HTR-8/SVneo (cell line): ENCODE measurements at places on chromosomes 16 and 17.

- DNase-seq: peak; percentile 97
Observed at GRCh38 chr17:17839791-17840707, 3.3 kb upstream of the SREBF1 start.

DNA sequence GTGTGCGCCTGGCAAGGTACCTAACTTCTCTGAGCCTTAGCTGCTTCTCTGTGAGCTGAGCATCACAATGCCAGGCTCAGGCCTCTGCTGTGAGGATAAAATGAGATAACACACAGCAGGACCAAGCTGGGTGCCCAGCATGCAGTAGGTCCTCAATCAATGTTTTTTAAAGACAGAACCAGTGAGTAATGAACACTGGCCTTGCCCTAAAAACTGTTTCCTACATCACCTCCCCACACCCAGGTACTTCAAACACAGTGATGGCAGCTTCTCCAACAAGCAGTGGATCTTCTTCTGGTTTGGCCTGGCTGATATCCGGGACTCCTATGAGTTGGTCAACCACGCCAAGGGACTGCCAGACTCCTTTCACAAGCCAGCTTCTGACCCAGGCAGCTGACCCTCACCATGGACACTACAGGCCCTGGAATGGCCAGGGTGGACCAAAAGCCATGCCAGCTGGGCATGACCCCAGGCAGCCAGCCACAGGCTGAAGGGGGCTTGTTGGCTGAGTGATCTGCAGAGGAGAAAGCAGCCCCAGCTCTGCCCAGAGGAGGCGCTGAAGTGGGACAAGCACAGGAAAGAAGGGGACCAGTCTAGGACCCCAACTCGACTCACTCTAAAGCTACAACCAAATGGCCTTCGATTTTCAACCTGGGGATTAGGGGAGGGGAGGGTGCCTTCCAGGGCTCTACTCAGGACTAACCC lies 3.9 kb downstream of the NAGS start:
- no peak for DNase-seq

- DNase-seq: no peak
Observed at GRCh38 chr16:14496047-14496770, 133.9 kb downstream of the PARN start.

GRCh38 chr17:58741121-58741625 lies 14.5 kb upstream of the PPM1E start:
- no peak for DNase-seq

- DNase-seq: peak; percentile 59
Observed at GRCh38 chr16:57167953-57168352, 17.9 kb downstream of the PSME3IP1 start.

- DNase-seq: no peak
Observed at GRCh38 chr16:23852794-23853562, 17.2 kb downstream of the PRKCB start.

DNA sequence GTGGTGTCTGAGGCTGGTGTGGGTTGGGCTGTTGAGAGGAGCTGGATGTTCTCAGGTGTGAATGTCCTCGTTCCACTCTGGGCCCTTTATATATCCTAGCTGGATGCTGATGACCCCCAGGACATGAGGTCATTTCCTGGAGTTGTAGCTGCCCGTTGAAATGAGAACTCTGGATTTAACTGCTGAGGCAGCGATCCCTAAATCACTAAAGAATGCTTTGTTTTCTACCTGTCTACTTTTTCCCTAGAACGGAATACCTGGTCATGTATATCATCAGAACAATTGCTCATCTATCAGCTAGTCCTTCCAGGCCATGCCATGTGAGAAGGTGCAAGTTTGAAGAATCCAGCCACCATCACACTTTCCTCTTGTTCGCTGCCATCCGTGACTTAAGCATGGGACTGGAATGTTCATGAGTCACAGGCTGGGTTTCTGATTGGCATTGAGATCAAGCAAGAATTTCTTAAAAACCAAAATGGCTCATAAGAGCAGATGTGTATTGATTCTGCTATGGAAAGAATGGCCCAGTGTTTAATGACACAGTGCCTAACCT lies at the start of gene KRTAP2-3:
TSS of gene KRTAP2-3 (minus strand) at position 63 of the 553 bp plus-strand sequence. CDS start 64 bp downstream, outside the sequence.
- DNase-seq: peak; percentile 68

GRCh38 chr17:78777881-78778280 lies 4.2 kb downstream of the CYTH1 start:
- DNase-seq: no peak

DNA sequence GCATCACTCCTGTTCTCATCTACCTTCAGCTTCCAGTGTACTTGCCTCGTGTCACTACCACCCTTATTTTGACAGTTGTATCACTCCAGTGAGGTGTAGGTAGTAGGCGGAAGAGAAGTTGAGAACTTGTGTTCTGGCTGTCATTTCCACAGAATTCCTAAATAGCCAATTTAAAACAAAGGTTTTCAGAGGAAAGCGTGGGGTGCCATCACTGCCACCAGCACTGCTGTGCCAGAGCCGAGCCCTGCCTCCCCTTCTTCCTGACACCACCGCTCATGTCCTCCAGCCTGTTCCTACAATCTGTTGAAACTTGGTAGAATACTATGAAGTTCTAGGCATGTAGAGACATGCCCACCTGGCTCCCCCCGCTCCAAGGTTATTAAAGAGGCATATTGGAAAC lies 215.8 kb downstream of the TANC2 start:
- DNase-seq: no peak

GRCh38 chr17:40857535-40857934 lies 9.5 kb downstream of the KRT12 start:
- no peak for DNase-seq

DNA sequence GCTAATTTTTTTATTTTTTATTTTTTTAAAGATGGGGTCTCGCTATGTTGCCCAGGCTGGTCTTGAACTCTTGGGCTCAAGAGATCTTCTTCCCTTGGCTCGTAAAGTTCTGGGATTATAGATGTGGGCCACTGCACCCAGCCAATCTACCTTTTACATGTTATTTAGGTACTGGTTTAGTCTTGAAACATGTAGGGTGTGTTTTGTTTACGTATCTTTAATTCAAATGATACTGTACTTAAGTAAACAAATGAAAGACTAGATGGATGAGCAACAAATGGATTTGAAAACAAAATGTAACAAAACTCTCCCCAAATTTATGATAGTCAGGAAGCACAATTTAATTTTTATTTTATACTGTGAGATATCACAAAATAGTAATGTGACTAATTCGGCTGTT lies 207.7 kb downstream of the LGALS9B start:
- no peak for DNase-seq

DNA sequence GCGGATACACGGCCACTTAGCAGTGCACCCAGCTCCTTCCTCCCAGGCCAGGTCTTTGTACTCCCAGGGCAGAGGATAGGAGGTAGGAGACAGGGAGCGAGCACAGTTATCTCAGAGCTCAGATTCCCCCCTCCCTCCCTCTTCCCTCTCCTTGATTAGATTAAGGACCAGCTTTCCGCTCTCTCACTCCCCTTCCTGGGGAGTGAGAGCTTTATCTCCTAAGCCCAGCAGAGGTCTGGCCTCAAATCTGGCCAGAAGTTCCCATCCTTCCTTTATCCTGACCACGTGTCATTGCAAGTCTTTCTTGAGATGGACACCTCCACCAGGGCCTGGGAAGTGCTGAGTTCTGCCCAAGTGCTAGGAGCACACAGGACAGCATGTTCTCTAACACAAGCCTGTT lies 5.1 kb downstream of the ARL4D start:
- DNase-seq: no peak

DNA sequence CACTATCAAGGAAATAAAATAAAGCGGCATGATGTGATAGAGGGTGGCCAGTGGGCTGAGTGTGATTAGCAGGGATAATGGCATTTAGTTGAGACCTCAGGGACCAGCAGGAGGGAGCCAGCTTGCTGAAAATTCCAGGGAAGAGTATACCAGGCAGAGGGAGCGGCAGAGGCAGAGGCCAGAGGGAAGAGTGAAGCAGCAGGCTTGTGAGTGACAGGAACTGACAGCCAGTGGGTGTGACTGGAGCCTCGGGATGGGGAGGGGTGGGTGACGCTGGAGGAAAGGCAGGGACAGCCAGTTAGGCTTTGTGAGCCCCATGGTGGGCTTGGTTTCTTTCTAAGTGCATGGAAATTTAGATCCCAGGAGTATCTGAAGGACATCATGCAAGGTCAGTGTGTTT lies 209.7 kb upstream of the CACNG3 start:
- no peak for DNase-seq

- no peak for DNase-seq
Observed at GRCh38 chr17:31433091-31433790, 41.8 kb downstream of the RAB11FIP4 start.

GRCh38 chr17:70013911-70014310 lies 61.1 kb upstream of the KCNJ16 start:
- no peak for DNase-seq

GRCh38 chr17:77709594-77709993 lies 248.9 kb upstream of the TNRC6C start:
- no peak for DNase-seq

DNA sequence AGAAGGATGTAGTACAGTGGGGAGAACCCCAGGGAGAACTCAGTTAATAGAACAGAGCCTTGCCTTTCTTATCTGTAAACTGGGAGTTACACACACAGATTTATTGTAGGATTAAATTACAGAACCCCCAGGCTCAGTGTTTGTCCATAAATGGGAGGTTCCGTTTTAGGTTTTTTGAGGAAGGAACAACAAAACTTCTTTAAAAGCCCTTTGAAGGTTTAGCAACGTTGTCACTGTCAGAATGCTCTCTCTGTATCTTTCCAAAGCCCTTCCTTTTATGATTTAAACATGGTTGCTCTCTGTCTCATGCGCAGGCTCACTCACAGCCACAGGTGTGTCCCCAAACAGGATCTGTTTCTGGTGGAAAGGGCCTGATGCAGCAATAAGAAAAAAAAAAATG lies 9.4 kb upstream of the GNA13 start:
- DNase-seq: no peak

DNA sequence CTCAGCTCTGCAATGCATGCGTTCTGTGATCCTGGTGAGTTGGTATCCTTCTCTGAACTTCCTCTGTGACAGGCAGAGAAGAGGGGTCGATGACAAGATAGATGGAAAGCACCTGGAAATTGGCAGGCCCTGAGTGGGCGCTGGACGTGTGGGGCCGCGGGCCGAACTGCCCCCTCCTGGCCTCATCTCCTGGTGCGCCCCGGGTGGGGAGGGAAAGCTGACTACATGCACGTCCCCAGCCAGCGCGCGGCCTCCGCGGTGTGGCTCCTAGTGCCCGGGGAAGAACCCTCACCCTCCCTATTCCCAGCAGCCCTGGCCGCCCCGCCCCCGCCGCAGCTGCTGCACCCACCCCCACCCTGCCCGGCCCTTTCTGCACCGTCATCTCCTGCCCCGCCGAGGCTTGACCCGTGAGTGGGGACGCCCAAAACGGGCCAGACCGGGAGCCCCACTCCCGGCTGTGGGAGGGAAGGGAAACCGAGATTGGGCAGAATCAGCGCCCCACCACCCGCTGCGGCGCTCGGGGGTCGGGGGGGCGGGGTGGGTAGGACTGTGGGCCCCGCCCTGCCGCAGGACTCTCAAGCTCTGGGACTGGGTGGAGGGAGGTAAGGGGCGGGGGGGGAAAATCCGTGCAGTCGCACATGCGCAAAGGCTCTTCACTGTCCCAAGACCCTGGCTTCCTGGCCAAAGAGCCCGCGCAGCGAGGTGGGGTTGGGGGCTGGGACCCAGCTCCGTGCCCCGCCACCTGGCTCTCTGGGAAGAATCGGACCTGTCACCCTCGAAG lies at the start of gene NOL3:
TSS of gene NOL3 (plus strand) at position 371 of the 781 bp plus-strand sequence.
- DNase-seq: peak; percentile 91

DNA sequence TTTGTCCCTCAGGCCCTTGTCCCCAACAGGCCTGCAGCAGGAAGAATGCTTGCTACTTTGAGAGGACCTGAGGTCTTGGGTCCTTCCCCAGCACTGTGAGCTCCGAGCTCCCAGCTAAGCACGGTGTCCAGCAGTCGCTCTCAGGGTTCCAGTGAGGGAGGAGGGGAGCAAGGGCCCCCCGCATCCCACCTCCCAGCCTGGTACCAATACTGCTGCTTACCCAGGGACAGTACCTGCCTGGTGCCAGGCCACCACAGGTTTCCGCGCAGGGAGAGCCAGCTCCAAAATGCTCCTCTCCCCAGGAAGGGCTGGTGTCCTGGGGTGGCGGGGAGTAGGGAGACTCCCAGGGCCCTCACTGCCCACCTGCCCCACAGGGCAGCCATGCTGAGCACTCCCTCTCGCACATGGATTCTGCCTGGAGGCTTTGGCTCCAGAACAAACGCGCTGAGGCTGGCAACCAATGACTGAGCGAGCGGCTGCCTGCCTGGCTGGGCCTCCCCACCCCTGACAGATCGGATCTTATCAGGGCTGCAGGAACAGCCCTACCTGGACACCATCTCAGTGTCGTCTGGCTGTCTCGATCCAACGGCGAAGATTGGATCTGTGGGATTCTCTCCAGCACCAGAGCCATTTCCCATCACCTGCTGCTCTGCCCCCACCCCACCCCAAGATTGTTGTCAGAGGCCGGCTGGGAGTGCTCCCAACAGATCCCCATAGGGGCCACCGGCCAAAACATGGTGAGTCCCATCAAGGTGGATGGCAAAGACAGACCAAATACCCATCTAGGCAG lies 2.4 kb downstream of the DOK4 start:
- no peak for DNase-seq

GRCh38 chr16:47664653-47665325 lies 203.7 kb downstream of the PHKB start:
- DNase-seq: no peak

DNA sequence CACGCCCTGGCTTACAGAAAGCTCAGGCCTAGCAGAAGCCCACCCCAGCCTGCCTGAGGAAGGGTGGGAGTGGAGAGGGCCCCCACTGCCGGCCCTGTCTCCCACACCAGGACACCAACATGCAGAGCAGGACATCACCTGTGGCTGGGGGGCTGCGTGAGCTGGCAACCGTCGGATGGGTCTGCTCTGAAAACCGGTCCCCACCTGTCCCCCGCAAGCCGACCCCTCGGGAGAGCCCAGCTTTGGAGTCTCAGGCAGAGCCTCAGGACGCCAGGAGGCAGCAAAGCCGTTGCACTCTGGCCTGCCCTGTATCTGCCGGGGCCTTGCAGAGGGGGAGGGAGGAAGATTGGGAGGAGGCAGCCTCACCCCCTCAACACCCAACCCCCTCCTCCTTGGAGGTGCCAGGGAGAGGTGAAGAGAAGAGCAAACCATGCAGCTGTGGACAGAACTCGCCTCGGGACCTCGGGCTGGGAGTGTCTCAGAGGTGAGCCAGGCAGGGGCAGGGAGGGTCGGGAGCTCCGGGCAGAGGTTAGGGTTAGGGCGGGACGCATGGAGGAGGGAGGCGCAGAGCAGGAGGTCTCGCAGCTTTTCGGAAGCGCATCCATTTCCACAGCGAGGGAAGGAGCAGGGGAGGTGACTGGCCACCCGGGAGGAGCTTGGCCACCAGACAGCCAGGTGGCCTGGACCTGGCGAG lies 30.4 kb upstream of the ZC3H18 start:
- no peak for DNase-seq

DNA sequence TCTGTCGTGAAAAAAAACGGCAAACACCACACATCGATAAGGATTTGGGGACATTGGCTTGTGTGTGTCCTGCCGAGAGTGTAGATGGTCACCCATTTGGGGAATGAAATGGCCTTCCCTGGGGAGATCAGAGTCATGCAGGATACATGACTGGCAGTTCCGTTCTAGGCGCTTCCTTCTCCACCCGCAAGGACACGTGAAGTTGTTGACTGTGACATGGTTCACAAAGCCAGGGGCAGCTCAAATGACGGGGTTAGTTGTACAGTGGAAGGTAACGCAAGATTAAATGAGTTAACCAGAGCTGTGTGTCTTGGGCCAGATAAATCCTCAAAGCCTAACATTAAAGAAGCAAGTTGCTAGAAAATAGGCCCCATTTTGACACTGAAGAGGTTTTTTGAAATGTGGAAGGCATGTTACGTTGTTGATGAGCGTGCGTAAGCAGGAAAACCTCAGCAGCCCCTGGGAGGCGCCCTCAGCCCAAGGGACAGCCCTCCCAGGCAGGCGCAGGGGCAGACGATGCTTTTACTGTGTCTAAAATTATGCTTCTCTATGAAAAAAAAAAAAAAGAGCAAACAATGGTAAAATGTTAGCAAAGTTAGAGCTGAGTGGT lies 35.9 kb upstream of the CHMP6 start:
- DNase-seq: no peak
